ENCODE measurements at places on chromosomes 2 and 18.

- DNase-seq, result no peak
Measured at GRCh38 chr2:65386344-65386743, 46.1 kb downstream of the SPRED2 start.

DNA sequence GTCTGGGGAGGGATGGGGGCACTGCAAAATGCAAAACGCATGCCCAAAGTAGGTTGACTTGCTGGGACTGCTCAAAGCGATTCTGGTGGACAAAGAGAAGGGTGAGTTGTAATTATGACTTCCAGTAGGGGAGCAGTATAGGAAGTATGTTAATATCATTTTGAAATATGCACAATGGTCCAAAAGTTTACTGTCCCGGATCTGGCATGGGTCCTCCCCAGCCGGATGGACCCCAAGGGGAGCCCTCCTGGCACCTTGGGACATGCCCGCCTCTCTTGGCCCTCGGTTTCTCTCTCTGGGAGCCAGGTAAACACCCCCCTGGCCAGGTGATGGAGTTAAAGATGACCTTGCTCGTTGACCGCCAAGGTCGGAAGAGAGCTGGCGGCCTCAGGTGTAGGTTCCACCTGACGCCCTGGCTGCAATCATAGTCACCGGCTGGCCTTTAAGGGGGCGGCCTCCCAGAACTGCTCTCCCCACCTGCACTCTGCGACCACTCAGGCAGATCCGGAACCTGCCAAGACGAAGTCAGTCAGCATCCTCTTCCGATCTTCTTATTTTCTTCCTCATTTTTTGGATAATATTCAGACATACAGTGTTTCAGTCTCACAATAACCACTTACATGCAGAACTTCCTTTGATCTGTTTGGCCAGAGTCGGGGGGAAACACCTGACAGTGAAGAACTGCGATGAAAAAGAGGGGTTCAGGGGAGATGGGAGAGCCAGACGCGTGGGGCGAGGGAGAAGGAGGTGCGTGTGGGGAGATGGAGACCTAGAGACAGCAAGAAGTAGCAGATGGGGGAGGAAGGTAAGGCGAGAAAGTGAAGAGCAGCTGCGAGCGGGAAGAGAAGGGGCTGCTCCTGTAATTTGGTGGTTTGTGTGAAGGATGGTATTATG, 148.3 kb downstream of the MEIS1 start:
- no peak for DNase-seq

- DNase-seq, result no peak
Measured at GRCh38 chr2:85799215-85799956, 45.6 kb downstream of the ATOH8 start.

DNA sequence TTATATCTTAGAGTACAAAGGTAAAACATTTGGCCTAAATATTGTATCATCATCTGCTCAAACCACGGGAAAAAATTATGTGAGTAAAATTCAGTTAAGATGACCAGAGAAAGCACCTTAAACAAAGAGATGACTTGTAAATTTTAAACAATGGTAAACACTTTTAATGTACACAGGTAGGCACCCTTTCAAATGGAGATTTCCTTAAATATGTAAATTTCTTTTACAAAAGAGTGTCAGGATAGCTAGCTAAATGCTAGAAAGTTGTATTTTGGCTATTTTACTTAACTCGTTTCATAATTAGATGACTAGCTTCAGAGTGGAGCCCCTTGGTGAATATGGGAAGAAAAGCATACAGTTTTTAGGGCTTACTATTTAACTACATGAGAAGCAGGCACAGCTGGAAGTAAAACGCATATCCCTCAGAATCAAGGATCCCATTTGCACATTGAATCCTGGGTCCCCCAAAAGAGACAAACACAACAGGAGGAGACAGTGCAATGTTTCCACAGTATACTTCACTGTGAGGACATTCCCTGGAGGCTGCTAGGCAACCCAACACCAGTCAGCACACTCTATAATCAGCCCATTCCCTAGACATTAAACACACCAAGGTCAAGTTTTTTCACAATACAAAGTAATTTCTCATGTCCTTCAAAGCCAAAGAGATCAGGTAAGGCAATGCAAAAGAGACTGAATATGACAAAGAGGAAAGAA, 1154.4 kb downstream of the DPP10 start:
- DNase-seq, result no peak

GRCh38 chr2:176106581-176107539, at the start of gene HOXD11:
TSS of gene HOXD11 (plus strand) at chr2:176107280. CDS start at chr2:176107356, 76 bp downstream.
- DNase-seq, result no peak

GRCh38 chr2:229714736-229715541, 584 bp upstream of the DNER start:
- no peak for DNase-seq

DNA sequence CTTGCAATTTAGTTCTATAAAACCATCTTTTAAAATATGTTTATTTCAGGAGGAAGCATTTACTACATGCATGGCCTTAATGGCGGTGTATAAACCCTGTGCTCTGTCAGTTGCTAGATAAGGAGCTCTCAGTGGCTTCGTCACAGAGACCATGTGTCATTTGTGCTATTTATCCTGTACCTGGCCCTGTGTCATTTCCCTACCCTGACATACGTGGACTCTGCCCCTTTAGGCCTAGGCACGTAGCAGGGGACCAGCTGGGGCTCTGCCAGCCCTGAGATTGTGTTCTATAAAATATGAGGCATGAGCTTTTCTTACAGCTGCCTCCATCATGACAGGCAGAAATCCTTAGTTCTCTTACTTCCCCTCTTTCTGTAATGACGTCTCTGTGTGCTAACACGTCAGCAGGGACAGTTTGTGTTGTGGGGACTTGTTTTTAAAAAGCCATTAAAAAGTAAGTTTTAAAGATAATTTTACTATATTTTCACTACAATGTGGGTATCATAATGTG, 88.0 kb downstream of the ITGB1BP1 start:
- DNase-seq, result no peak

DNA sequence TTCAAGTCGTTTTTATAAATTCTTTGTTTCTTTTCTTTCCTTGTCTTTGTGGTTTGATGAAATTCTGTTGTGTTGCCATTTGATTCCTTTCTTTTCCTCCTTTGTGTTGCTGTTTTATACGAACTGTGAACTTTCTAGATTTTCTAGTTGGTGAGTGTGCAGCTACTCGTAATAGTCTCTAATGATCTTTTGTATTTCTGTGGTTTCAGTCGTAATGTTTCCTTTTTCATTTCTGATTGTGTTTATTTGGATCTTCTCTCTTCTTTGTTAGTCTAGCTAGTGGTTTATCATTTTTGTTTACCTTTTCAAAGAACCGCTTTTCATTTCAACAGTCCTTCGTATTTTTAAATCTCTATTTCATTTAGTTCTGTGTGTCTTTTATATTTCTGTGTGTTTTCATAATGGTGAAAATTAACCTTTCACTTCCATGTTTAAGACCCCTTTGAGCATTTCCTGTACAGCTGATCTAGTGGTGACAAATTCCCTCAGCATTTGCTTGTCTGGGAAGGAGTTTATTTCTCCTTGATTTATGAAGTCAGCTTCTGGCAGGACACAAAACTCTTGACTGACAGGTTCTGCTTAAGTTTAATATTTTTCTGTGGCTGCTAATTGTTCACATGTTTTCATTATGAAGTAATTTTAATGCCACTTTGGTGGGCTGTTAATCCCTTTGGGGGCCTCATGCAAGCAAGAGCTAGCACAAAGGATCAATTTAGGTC, 16.2 kb upstream of the MALT1 start:
- DNase-seq, result no peak

- no peak for DNase-seq
Measured at GRCh38 chr2:188848887-188849435, 125.2 kb upstream of the COL3A1 start.

DNA sequence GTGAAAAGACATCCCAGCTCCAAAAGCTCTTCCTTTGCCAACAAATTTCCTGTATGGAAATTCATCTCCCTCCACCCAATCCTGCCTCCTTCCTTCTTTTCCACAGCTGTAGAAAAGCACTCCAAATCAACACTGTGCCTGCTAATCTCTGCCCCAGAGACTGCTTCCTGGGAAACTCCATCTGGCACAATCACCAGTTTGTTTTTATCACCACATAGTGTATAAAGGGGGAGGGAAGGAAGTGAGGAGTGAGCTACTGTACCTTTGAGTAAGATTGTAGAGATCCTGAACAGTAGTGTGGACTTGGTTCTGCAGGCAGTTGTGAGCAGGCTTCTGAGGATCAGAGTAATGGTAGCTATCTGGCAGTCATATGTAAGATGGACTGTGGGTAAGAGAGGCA, 14.7 kb upstream of the FAM237A start:
- DNase-seq, result no peak

DNA sequence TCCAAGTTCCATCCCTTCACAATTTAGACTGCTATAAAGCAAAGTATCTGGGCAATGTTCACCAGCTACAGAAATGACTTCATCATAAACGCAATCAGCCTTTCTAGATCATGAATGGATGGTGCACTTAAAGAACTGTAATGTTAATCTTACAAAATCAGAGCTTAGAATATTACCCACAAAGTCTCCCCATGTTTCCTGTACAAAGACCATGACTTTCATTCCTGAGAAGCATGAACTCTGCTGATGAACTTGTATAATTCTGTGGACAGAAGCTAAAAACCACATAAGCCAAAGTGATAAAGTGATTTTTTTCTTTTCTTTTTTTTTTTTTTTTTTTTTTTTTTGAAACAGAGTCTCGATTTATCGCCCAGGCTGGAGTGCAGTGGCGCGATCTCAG, 53.3 kb downstream of the C1D start:
- no peak for DNase-seq

Data from spinal cord (tissue), 10 donors.